ENCODE measurements at places on chromosomes 11 and 22. TPM values are rescaled to one million over a fixed set of nuclear protein-coding genes. Genes with fewer than 3 reads are reported as not detected.

SWAP70 gene
- total RNA-seq, result 200 TPM

INSC gene
- total RNA-seq, result not detected

SCN3B gene
- not detected for total RNA-seq

APOL4 gene
- total RNA-seq, result not detected

DDX17 gene
- 936 TPM for total RNA-seq

TPST2 gene
- 16.6 TPM for total RNA-seq

PRRG4 gene
- 0.07 TPM for total RNA-seq

DNA sequence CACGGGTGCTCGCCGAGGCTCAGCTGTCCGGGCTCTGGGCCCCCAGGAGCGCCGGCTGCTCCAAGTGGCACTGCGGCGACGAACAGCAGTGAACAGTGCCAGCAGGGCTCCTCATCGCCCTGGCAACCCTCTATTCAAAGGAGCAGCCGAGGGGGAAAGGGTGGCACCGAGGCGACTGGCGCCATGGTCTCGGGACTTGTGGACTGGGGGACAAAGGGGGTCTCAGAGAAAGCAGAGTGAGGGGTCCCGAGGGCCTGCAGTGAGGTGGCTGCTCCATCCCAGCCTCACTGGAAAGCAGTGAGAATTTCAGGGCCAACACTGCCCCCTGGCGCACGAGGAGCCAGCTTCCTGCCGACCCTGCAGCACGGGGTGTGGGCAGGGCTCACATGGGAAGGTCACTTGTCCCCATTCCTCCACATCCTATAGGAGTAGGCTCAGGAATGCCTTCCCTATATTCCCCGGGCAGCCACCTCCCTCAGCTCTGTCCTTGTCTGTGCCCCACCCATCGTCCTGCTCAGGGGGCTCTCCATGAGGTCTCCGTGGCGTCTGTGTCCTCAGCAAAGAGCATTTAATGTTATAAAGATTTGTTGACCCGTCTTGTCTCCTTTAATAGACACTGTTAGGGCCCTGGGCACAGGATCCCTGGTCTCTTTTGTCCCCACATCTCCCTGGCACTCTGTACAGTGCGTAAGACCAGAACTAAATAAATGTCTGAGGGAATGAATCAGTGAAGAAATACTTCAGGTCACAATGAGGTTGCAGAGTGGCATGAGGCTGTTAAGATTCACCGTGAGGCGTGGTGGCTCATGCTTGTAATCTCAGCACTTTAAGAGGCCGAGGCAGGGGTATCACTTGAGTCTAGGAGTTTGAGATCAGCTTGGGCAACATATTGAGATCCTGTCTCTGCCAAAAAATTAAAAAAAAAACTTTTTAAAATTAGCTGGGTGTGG, 26.4 kb downstream of the LRFN4 start:
- no peaks in the 10 kb centered on the region for H3K36me3 ChIP-seq
- no peaks in the 10 kb centered on the region for H3K4me1 ChIP-seq
- DNase-seq, result peak; percentile 67
- no peak overlapping the region for H3K4me3 ChIP-seq
- no peaks in the 10 kb centered on the region for H3K27me3 ChIP-seq

DNA sequence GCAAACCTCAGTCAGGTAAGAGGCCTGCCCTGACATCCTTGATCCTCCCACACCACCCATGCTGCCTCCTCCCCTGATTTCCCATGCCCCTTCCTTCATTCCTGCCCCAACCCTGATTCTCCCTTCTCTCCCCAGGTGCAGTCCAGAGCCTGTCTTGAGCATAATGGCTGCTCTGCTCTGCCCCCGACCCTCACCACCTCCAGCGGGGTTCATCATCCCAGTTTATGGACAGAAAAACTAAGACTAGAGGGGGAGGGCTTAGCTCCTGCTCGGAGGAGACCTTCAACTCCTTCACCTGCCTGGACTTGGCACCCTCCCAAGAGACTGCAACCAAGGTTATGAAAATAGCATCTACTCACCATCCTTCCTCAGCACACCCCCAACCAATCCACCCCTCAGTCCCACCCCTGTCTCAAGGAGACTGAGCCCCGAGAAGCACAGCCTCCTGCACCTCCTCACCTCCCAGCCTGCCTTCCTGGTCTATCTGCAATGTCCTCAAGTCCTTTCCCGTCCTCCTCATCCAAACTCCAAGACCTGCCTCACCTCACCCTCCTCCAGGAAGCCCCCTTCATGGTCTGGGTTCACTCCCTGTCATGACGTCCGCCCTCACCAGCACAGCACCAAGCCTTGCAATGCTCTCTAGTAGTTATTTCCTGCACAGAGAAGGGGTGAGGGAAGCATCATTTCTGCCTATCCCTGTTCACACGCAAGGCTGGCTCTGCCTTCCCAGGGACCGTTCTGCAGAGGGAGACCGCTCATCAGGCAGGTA, 103.1 kb downstream of the PDE2A start:
- no peaks in the 10 kb centered on the region for H3K36me3 ChIP-seq
- peaks cover 11% of the 10 kb centered on the region for H3K27me3 ChIP-seq
- DNase-seq, result no peak
- H3K4me1 ChIP-seq, result no peaks in the 10 kb centered on the region
- no peak overlapping the region for H3K4me3 ChIP-seq

GRCh38 chr22:45863981-45864751, 112.8 kb downstream of the WNT7B start:
- no peaks in the 10 kb centered on the region for H3K36me3 ChIP-seq
- H3K4me1 ChIP-seq, result no peaks in the 10 kb centered on the region
- H3K27ac ChIP-seq, result no peak overlapping the region
- peak; percentile 73 for DNase-seq
- H3K4me3 ChIP-seq, result no peak overlapping the region

- H3K4me1 ChIP-seq, result peaks cover 4% of the 10 kb centered on the region
- H3K36me3 ChIP-seq, result no peaks in the 10 kb centered on the region
- no peaks in the 10 kb centered on the region for H3K27me3 ChIP-seq
- no peak overlapping the region for H3K27ac ChIP-seq
- DNase-seq, result no peak
- no peak overlapping the region for H3K4me3 ChIP-seq
Observed at GRCh38 chr11:122320671-122321070, 204.7 kb upstream of the BLID start.

GRCh38 chr22:10781571-10782403, 4746.2 kb upstream of the OR11H1 start:
- H3K27ac ChIP-seq, result no peak overlapping the region
- H3K27me3 ChIP-seq, result no peaks in the 10 kb centered on the region
- no peak for DNase-seq
- H3K4me1 ChIP-seq, result no peaks in the 10 kb centered on the region
- H3K4me3 ChIP-seq, result no peak overlapping the region
- H3K36me3 ChIP-seq, result no peaks in the 10 kb centered on the region

GRCh38 chr11:92717240-92717639, 252.2 kb upstream of the MTNR1B start:
- H3K36me3 ChIP-seq, result no peaks in the 10 kb centered on the region
- H3K4me3 ChIP-seq, result no peak overlapping the region
- H3K27me3 ChIP-seq, result no peaks in the 10 kb centered on the region
- H3K4me1 ChIP-seq, result no peaks in the 10 kb centered on the region
- H3K27ac ChIP-seq, result no peak overlapping the region
- no peak for DNase-seq

- no peaks in the 10 kb centered on the region for H3K36me3 ChIP-seq
- H3K27me3 ChIP-seq, result peaks cover 4% of the 10 kb centered on the region
- DNase-seq, result peak; percentile 85
- H3K4me3 ChIP-seq, result no peak overlapping the region
Observed at GRCh38 chr11:14907411-14908213, 15.6 kb upstream of the CYP2R1 start.

GRCh38 chr11:75305993-75306392, 45.5 kb downstream of the ARRB1 start:
- H3K36me3 ChIP-seq, result no peaks in the 10 kb centered on the region
- H3K27me3 ChIP-seq, result no peaks in the 10 kb centered on the region
- DNase-seq, result no peak

- peak overlapping the region; percentile 93 for H3K27ac ChIP-seq
- H3K27me3 ChIP-seq, result no peaks in the 10 kb centered on the region
- H3K4me3 ChIP-seq, result peak overlapping the region; percentile 4
- H3K4me1 ChIP-seq, result peaks cover 62% of the 10 kb centered on the region
- DNase-seq, result peak; percentile 93
Observed at GRCh38 chr11:128552783-128553661, 34.3 kb downstream of the ETS1 start.

- peak overlapping the region; percentile 74 for H3K4me3 ChIP-seq
- peaks cover 32% of the 10 kb centered on the region for H3K4me1 ChIP-seq
- H3K36me3 ChIP-seq, result no peaks in the 10 kb centered on the region
- DNase-seq, result peak; percentile 84
Observed at GRCh38 chr11:95231881-95232605, 1.0 kb upstream of the SESN3 start.

DNA sequence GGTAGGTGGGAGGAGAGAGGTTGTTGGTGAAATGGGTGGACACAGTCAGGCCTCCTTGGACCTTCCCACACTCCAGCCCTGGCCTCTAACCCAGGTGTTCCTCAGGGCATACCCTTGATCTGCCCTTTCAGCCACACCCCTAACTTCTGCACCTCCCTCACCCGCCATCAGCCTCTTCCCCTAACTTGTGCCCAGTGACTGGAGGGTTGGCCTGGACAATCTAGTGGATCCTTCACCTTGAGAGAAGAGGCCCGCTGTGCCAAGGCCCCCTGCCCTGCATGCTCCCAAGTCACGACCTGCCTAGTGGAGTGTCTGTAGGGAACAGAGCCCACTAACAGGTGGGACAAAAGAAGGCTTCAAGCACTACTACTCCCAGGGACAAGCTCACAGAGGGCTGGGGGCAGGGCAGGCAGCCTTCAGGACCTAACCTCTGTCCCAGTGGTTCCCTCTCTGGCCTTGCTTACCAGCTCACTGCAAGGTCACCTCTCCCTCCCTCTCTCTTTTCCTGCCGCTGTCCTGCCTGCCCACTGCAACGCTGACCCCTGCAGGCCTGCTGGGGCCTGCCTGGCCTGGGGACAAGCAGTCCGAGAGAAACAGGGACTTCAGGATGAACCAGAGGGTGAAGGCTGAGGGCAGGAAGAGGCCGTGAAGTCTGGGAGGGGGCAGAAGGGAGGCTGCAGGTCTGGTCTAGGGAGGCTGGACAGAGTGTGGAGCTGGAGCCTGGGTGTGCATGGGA, 3.3 kb downstream of the SYT7 start:
- peaks cover 39% of the 10 kb centered on the region for H3K27me3 ChIP-seq
- peaks cover 16% of the 10 kb centered on the region for H3K4me1 ChIP-seq
- no peaks in the 10 kb centered on the region for H3K36me3 ChIP-seq
- H3K27ac ChIP-seq, result no peak overlapping the region
- no peak for DNase-seq

GRCh38 chr11:119907122-119907851, 178.3 kb upstream of the NECTIN1 start:
- DNase-seq, result no peak
- no peak overlapping the region for H3K27ac ChIP-seq
- no peak overlapping the region for H3K4me3 ChIP-seq
- H3K27me3 ChIP-seq, result no peaks in the 10 kb centered on the region
- no peaks in the 10 kb centered on the region for H3K36me3 ChIP-seq
- no peaks in the 10 kb centered on the region for H3K4me1 ChIP-seq

- H3K4me3 ChIP-seq, result no peak overlapping the region
- peaks cover 9% of the 10 kb centered on the region for H3K36me3 ChIP-seq
- H3K27me3 ChIP-seq, result no peaks in the 10 kb centered on the region
- H3K4me1 ChIP-seq, result no peaks in the 10 kb centered on the region
- no peak for DNase-seq
- H3K27ac ChIP-seq, result no peak overlapping the region
Observed at GRCh38 chr11:33709466-33709865, 8.8 kb upstream of the C11orf91 start.

DNA sequence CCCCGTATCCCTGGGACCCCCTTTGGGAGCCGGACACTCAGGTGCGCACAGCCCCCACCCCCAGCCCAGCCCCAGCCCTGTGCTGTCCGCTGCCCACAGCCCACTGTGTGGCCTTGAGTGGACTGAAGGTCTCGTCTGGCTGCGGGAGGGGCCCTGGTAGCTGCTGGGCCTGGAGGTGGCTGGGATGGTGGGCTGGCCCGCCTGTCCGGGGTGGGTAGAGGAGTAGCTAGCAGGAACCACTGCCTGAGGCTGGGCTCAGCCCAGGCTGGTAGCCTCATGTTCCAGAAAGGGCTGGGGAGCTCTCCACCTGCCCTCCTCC, 4.6 kb upstream of the MUC6 start:
- no peak for DNase-seq
- no peak overlapping the region for H3K27ac ChIP-seq
- H3K27me3 ChIP-seq, result no peaks in the 10 kb centered on the region
- no peaks in the 10 kb centered on the region for H3K4me1 ChIP-seq

- H3K27ac ChIP-seq, result no peak overlapping the region
- H3K4me3 ChIP-seq, result no peak overlapping the region
- H3K4me1 ChIP-seq, result no peaks in the 10 kb centered on the region
- no peak for DNase-seq
Observed at GRCh38 chr11:62193952-62194351, 3.9 kb downstream of the SCGB1D1 start.

GRCh38 chr22:27192135-27192829, 534.9 kb downstream of the MIAT start:
- H3K27ac ChIP-seq, result no peak overlapping the region
- no peaks in the 10 kb centered on the region for H3K4me1 ChIP-seq
- H3K4me3 ChIP-seq, result no peak overlapping the region
- DNase-seq, result no peak

DNA sequence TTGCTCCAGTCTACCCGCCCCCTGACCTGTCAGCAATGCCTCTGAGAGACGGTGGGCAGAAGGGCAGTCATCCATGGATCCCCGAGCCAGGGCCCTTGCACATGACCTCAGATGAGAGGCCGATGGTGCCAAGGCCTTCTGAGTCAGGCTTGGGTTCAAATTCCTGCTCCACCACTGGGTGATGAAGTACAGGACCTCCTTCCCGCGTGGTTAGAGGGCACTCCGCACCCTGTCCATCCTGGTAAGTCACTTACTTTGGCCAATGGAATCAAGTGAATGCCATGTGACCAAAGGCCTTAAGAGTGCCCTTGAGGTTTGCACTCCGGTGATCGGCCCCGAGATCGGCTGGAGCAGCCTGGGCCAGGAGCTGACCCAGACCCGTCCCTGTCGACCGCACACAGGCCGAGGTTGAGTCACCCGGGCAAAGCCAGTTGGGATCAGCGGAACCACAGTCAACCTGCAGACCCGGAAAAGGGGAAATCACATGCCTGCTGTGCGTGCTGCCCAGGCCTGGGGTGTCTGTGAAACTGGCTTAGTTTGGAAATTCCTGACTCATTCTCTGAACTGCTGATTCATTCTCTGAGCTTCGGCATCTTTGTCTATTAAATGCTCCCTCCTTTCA, 48.9 kb downstream of the RTL6 start:
- no peak for DNase-seq
- H3K4me3 ChIP-seq, result no peak overlapping the region
- no peak overlapping the region for H3K27ac ChIP-seq
- no peaks in the 10 kb centered on the region for H3K36me3 ChIP-seq
- no peaks in the 10 kb centered on the region for H3K4me1 ChIP-seq
- no peaks in the 10 kb centered on the region for H3K27me3 ChIP-seq

GRCh38 chr22:37624017-37624365, 15.4 kb downstream of the GGA1 start:
- H3K4me1 ChIP-seq, result peaks cover 66% of the 10 kb centered on the region
- H3K27ac ChIP-seq, result peak overlapping the region; percentile 47
- no peak for DNase-seq
- no peak overlapping the region for H3K4me3 ChIP-seq
- no peaks in the 10 kb centered on the region for H3K27me3 ChIP-seq
- peaks cover 34% of the 10 kb centered on the region for H3K36me3 ChIP-seq

Data from B cell (primary cell).